ENCODE measurements at places on chromosomes 3 and 15.
A peak's percentile ranks its signal among the peaks of the same experiment; 100 is the strongest.

DNA sequence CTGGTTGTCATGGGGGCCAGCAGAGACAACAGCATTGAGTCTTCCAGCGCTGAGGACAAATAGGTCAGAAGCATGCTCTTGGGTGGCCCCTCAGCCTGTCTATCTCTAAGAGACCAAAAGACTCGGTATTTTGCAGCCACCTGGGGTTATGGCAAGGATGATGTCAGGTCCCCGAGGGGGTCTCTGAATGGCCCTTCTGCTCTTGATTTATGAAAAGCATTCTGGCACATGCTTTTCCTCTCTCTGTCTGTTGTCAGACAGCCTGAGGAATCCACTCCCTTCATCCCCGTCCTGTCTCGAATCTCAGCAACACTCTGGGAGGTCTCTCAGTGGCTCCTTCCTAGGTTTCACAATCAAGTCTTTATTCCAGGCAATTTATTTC, 156.6 kb upstream of the RGMA start:
- DNase-seq, result no peak

DNA sequence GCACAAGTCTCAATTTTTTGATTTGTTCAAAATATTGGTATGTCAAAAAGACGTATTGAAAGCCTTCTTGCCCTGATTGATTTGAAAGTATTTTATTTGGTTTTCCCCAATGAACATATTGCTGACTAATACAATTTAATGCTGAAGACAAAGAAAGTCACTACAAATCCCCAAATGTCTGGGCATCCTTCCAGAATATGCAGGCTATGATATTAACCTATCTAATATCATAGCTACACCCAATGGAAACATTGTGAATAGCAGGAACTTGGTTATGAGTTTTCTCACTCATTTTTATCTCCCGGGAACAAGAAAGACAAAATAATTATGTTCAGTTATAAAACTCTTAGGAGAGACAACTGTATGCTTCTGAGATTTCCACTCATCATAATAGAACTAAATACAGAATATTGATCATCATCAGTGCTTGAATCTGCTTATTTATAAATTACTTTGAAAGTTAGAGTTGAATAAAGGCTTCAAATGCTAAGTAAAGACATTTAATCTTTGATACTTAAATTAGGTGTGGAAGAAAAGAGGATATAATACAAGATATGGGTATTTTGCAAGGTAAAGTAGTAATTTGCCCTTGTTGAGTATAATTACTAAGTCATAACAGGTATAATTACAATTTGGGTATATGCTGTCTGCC, 483.9 kb downstream of the RBMS3 start:
- peak; percentile 16 for DNase-seq

DNA sequence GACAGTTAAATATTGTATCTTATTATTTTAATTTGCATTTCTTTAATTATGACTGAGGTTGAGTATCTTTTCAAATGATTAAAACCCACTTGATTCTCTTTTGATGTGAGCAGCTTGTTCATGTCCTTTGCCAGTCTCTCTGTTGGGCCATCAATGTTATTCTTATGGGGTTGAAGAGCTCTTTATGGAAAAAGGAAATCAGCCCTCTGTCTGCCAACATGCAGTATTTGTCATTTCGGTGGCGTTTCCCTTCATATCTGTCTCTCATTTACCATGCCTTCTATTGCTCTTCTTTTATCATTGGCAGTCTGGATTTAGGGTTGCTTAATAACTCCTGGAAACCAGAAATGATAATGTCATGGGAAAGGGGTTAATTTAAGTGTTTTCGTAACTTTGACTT, 340.7 kb upstream of the DNAJC19 start:
- DNase-seq, result no peak

- peak; percentile 23 for DNase-seq
Measured at GRCh38 chr15:41828807-41829141, 882 bp downstream of the JMJD7 start.

DNA sequence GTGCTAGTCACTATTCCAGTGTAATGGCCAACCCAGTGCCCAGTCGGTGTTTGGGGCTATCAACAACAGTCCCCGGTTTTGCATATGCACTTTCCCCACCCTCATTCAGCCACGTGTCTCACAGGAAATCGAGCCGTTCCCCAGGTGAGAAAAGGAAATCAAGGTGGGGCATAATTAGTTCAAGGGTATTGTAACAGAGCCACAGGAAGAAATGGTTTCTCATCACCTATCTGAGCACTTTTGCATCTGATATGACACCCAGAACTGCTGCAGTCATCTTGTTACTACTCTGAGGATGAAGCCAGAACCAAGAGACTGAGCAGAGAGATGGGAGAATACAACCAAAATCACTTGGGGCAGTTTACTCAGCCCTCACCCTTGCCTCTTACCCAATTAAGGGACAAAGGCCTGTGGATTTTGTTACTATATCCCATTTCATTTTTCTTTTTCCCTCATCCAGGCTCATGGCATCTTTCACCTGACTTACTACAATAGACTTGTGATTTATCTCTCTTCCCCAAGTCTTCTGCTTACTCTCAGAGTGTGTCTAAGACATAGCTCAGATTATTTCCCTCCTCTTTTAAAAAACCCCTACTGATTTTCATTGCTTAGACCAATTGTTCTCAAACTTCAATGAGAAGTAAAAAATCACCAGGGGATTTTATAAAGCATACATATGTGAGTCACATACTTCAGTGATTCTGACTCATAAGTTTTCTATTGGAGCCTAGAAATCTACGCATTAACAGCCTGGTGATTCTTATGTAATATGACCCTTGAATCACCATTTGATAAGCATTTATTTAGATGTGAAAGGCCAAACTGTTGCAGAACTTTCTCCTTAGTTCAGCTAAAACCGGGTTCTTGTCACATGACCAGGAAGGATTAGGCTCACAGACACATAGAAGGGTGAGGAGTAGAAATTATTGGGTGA, 40.5 kb downstream of the TRAT1 start:
- DNase-seq, result no peak

GRCh38 chr3:167941234-167941995, 154.3 kb downstream of the GOLIM4 start:
- no peak for DNase-seq

DNA sequence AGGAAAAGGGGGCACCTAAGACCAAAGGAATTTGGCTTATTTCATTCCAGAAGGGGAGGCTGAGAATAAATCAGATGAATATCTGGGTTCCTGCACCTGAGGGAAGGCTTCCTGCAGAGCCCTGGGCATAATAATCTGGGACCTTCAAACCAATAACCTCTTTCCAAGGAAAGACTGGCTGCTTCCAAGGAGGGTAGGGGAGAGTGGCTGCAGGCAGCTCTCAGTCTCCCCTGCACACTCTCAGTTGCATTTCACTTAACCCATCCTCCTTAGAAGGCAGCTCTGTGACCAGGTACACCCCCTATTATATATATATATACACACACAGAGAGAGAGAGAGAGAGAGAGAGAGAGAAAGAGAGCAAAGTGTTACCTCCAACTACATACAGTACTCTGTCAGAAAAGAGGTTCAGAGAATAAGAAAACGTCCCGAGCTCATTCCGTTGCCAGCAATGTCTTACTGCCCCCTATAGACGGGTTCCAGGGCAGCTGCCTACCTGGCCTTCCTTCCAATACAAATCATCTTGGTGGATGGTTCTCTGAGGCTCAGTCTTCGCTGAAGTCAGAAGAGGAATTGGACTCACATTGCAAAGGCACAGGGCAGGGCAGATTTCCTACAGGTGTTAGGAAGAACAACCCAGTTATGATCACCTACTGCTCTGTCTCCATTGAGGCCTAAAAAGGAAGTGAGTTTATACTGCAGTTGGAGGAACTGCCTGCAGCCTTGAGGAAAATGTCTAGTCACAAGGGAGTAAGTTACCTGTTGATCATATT, 26.1 kb downstream of the CAPN3 start:
- DNase-seq, result peak; percentile 76
